ENCODE measurements at places on chromosomes 3 and 15. TPM values are rescaled to one million over a fixed set of nuclear protein-coding genes. Genes with fewer than 3 reads are reported as not detected.

CLDN11 gene
- 2.9 TPM for total RNA-seq

CFAP100 gene
- total RNA-seq = not detected

CCDC12 gene
- total RNA-seq = 35.6 TPM

TMCO5A gene
- total RNA-seq = not detected

CGNL1 gene
- total RNA-seq = 19.6 TPM

FAM107A gene
- total RNA-seq = 29.9 TPM

TPRG1 gene
- total RNA-seq = 2.2 TPM

LRTM1 gene
- not detected for total RNA-seq

TRIM42 gene
- total RNA-seq = not detected

HEG1 gene
- 151 TPM for total RNA-seq

CCDC33 gene
- total RNA-seq = not detected

ATP11B gene
- total RNA-seq = 40.6 TPM

ACAD9 gene
- 29.3 TPM for total RNA-seq

ATP10A gene
- 0.94 TPM for total RNA-seq

INSYN1 gene
- total RNA-seq = 55.3 TPM

PCCB gene
- total RNA-seq = 91.3 TPM

TMEM207 gene
- total RNA-seq = not detected

CCDC39 gene
- not detected for total RNA-seq

WWTR1 gene
- 82.7 TPM for total RNA-seq

LRRC49 gene
- total RNA-seq = 83.2 TPM

CRELD1 gene
- 60.1 TPM for total RNA-seq

TEX9 gene
- total RNA-seq = 2.0 TPM

KLHL40 gene
- 0.57 TPM for total RNA-seq

SUCNR1 gene
- 0.22 TPM for total RNA-seq

FRMD5 gene
- 69.1 TPM for total RNA-seq

STRA6 gene
- total RNA-seq = 0.13 TPM

GNAT1 gene
- not detected for total RNA-seq

OR4M2 gene
- total RNA-seq = not detected

TAGLN3 gene
- 0.46 TPM for total RNA-seq

TERC gene
- 0.86 TPM for total RNA-seq

SMAD3 gene
- total RNA-seq = 18.4 TPM

TRIM59 gene
- 0.51 TPM for total RNA-seq

TP63 gene
- 0.40 TPM for total RNA-seq

SAMMSON gene
- 0.27 TPM for total RNA-seq

CLDN1 gene
- 0.57 TPM for total RNA-seq

SPINT1 gene
- 0.59 TPM for total RNA-seq

Measured in cardiac septum (tissue), 1 donor.